ENCODE measurements at places on chromosomes 1 and 21. TPM values are rescaled to one million over a fixed set of nuclear protein-coding genes. Genes with fewer than 3 reads are reported as not detected.

AMY1C gene
- polyA plus RNA-seq = not detected

- DNase-seq = no peak
Observed at GRCh38 chr1:156497743-156498431, 2.7 kb downstream of the MEF2D start.

DNA sequence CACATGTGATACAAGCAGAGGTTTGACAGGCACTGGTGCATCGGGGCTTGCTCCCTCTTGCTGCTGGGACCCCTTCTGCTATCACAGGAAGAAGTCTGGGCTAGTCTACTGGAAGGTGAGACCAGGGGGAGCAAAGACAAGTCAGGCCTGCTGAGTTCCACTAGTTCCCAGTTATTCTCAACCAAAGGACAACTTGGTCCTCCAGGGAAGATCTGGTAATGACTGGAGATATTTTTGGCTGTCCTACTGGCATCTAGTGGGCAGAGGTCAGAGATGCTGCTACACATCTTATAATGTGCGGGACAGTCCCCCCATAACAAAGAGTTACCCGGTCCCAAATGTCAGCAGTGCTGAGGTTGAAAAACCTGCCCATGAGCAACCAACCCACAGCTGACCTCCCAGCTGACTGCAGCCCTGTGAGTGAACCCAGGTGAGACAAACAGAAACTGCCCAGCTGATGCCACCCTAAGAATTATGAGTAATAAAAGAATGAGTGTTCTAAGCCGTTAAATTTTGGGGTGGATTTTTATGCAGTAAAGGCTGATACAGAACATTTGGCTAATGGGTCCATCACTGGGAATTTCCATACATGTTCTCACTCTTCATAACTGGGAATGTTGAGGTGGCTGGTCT lies 71.6 kb downstream of the NENF start:
- no peak for DNase-seq

DNA sequence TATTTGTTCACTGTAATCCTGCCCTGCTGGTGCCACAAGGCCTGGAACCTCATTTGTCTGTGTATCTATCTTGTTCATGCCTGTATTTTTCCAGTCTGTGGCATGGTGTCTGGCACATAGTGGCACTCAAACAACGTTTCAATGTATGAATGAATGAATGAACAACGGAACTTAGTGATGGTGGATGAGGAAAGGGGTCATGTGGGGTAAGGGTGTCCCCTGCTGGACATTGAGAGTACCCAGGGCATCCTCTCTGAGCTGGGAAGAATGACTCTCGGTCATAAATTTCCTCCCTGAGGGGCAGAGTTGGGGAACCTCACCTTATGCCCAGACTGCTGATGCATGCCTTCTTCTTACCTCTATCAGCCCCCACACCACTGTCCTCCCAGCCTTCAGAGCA lies 18.9 kb upstream of the ZNF683 start:
- no peak for DNase-seq
